ENCODE measurements at places on chromosomes 6 and 20.

GRCh38 chr6:88004707-88005106, 42.9 kb upstream of the SPACA1 start:
- no peak for DNase-seq

DNA sequence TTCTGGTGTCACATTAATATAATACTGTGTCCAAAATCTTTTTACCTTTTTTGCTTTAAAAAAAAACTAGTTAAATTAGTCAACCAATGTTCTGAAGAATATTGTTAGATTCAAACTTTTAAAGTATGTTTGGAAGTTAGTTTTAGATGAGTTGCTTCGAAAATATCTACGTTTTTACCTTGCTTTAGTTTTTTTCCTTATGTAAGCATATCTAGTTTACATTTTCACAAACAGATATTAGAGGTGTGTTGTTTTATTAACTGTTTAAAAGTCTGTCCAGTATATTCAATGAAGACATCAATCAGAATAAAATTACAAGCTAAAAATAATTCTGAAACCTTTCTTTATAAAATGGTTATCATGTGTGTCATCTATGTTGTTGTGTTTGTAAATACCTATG, 375.0 kb upstream of the BTBD3 start:
- no peak for DNase-seq

- no peak for DNase-seq
These were observed 34.8 kb upstream of the UST start for GRCh38 chr6:148711833-148712654.

- peak; percentile 21 for DNase-seq
These were observed 11.2 kb downstream of the NT5DC1 start for GRCh38 chr6:116111552-116112528.

- DNase-seq = no peak
These were observed 38.0 kb upstream of the VGLL2 start for GRCh38 chr6:117227245-117227962.

DNA sequence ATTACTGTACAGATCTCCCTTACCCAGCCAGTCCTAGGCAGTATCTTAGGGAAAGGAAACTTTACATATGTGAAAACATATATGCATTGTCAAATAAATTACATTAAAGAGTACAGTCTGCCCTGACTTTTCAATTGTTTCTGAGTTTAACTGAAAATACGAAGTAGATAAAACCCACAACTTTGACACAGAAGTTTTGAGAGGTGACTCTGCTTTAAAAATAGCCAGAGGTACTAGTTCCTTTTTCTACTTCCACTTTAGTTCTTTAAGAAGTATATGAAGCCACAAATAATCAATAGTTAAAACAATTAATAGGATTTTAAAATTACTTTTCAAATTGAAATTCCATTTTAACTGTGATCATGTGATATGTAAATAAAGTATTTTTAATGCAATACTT, 62.9 kb downstream of the BMP5 start:
- DNase-seq = no peak

- no peak for DNase-seq
These were observed 35.2 kb downstream of the KIAA1755 start for GRCh38 chr20:38225240-38225899.

GRCh38 chr20:36394340-36394965, 88.3 kb downstream of the DLGAP4 start:
- no peak for DNase-seq

DNA sequence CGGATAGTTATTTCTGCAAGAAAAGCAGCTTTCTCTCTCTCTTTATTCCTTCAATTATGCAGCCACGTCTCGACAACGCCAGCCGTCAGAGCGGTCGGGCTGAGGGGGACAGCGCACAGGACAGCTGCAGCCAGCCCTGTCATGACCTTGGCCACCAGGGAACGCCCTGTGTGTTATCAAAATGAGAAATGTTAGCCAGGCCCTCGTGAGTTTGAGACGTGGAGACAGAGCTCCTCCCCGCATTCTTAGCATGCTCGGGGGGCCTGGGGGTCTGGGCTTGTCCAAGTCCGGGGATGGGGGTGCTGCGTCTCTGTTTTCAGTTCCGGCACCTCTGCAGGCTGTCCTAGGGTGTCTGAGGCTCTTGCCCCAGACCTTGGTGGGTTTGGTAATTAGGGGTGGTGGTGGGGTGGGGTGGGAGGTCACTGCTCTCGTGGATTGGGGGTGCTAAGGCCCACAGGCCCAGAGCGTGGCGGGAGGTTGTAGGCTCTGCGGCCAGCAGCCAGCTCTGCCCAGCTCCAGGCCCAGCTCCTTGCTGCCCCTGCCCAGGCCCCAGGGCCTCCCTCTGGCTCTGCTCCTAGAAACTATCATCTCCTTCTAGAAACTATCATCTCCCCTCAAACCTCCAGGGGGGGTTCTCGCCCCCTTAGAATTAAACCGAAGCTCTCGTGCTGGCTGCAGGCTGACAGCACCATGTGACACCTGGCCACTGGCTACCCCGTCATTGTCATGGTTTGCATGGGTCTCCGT, 54.3 kb upstream of the GATA5 start:
- no peak for DNase-seq

- DNase-seq = no peak
These were observed 60.9 kb upstream of the RBM24 start for GRCh38 chr6:17220040-17220910.

DNA sequence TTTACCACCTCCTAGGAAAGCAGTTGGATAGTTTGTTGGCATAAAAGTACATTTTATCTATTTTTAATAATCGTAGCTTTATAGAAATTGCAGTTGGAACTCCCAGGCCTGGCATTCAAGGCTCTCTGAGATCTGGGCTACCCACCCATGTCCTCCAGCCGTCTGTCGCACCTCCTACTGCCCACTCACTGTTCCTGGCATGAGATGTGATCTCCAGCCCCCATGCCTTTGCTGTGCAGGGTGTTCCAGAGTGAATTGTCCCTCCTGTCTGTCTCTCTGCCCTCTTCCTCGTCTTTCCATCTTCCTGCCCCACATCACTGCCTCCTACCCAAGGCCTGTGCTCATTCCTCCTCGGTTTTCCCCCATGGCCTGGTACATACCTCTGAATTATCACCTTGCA, 50.7 kb downstream of the PTPN1 start:
- no peak for DNase-seq

DNA sequence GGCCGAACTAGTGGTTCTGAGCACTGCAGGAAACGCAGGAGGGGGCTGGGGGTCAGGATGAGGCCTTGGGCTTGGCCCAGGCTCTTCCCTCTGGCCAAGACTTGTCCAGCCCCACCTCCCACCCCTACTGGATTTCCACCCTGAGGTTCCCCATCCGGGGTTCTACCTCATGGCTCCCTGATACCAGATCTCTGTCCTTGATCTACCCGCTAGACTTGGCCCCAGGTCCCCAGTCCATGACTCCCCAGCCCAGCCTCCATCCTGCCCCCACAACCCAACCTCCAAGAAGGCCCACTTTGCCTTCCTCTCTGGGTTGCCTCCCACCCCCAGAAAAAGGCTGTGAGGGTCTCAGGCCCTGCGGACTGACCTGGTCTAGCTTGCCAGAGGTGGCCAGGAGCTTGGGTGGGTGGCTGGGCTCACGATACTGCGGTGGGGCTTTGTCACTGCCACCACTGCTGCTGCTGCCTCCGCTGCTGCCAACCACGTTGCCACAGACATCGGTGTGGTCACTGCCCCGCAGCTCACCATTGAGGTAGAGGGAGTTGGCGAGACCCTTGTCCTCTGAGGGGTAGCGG, 6.8 kb upstream of the FASTKD5 start:
- no peak for DNase-seq

- peak; percentile 57 for DNase-seq
These were observed 19.3 kb upstream of the WFDC2 start for GRCh38 chr20:45450097-45450818.

GRCh38 chr6:22468256-22468965, 101.0 kb upstream of the HDGFL1 start:
- DNase-seq = no peak

DNA sequence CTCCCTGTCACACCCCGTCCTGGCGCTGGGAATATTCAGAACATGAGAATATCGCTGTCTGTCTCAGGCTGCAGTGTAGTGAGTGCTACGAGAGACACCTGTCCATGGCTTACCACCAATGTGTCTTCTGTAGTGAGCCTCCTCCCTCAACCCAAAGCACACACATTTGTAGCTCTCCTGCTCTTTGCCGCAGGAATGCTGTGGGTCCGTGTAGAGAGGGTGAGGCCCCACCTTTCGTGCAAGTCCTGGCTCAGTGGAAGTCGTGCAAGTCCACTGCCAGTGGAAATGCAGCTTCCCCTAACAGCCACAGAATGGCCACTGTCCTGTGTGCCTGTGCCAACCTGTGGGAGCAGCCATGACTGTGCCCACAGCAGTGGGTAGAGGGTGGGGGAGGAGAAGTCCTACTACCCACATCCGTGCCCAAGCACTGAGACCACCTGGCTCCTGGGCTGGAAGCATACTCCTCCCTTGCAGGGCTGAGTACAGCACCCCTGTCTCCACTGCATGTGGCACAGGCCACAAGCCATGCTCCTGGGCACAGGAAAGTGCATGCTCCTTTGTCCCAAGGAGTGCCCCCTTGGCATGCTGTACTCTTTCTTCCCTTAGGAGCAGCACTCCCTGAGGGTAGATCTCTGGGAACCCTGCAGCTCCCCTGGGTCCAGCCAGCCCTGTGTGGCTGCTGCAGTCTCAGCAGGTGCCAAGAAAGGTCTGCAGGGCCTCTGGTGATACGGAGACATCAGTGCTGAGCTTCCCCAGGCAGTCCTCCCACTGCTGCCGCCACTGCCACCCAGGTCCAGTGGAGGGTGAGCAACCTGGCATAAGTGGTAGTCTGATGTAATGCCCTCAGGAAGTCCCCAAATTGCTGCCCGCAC, 28.0 kb downstream of the IGF2R start:
- no peak for DNase-seq

GRCh38 chr6:26377719-26378118, 5.2 kb upstream of the BTN2A2 start:
- no peak for DNase-seq

- DNase-seq = no peak
These were observed 1.5 kb upstream of the ILRUN start for GRCh38 chr6:34697904-34698559.

GRCh38 chr6:144477396-144477795, 192.3 kb downstream of the UTRN start:
- no peak for DNase-seq

GRCh38 chr6:63560801-63561287, 11.4 kb upstream of the LOC128125822 start:
- no peak for DNase-seq

DNA sequence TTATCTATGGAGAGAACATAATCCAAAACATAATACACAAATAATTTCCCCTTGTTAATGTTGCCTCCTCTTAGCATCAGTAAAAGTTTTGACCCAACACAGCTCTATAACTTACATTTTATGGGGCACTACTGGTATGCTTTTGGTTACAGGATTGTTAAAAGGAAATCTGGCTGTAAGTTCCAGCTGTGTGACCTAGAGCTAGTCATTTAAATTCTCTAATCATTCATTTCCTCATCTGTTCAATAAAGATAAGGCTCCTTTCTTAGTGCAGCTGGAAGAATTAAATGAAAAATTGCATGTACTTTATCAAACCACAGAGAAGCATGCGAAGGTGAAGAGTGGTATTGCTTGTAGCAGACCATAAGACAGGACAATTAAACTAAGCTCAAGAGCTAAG, 4.6 kb downstream of the SLC17A2 start:
- no peak for DNase-seq

DNA sequence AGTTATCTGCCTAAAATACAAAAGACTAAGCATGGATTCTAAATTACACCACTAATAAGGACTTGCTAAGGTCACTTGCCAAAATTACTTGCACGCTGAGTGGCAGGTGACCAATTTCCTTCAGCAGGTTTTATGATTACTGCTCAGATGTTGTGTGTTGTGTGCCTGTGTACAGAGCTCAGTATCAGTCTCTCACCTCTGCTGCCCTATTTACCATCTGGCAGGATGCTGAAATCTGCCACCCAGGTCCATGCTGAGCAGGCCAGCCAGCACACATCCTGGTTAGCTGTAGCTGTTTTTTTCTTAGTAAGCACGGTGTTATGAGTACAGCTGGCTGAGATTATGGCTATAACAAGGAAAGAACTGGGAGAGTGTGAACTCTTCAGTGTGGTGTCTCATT, 34.0 kb downstream of the ELOVL4 start:
- no peak for DNase-seq

- DNase-seq = no peak
These were observed 735.1 kb upstream of the MARCKS start for GRCh38 chr6:113122060-113122459.
